ENCODE measurements at places on chromosomes 6 and 20.
A peak's percentile ranks its signal among the peaks of the same experiment; 100 is the strongest.

DNA sequence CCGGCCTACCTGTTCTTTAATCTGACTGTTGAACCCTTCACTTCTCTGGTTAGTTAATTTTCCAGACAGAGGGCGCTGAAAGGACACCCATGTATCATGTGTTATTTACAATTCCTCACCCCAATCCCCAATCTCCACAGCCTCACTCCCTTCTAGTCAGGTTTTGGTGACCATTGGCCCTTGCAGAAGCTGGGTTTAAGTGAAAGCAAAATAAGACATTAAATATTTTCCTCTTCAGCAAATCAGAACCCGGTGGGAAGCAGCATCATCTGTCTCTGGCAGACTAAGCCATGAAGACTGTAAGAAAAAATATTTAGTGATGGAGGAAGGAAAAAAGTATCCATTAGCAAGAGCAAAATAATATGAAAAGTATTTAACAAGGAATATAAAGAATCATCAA lies 9.4 kb upstream of the HLA-DQA1 start:
- no peak for DNase-seq

DNA sequence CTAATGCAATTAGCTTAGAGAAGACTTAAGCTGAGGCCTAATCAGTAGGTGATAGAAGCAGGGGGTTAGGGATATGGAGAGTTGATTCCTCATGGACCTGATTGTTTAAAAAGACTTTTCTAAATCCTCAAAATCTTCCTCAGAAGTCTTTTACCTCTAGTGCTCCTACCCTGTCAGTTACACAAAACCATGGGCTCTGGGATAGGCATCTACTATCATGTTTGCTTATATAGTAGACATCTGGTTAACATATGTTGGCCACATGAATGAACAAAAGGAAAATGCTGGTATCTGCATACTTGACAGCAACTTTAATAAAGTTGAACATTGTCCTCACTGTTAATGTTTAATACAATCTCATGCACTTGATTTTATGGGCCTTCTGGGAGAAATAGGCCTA lies 61.5 kb upstream of the FKBP1C start:
- DNase-seq = no peak

GRCh38 chr6:67875877-67876383 lies 759.2 kb upstream of the ADGRB3 start:
- DNase-seq = no peak

DNA sequence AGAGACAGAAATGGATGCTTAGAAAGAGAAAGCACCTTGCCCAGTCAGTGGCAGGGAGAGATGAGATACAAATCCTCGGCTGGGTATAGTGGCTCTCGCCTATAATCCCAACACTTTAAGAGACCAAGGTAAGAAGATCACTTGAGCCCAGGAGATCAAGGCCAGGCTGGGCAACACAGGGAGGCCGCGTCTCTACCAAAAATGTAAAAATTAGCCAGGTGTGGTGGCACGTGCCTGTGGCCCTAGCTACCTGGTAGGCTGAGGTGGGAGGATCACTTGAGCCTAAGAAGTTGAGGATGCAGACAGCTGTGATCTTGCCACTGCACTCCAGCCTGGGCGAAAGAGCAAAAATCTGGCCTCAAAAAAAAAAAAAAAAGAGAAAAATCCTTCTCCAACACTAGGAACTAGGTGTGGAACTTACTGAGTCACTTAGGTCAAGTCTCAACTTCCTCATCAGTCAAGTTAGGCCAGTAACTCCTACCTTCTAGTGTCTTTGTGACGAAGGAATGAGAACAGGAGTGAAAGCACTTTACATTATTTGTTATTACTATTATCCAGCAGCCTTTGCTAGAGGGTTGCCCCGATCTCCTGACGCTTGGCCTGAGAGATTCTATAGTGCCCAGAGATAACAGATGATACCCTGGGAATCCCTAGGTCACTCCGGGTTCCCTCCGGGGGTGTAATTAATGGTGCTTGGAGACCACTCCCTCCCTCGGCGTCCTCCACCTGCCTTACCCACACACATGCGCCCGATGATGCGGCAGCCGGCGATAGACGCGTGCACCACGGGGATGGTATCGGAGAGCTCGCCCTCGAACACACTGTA lies 918 bp downstream of the EIF6 start:
- no peak for DNase-seq

- DNase-seq = peak; percentile 44
Observed at GRCh38 chr20:37526839-37527637, 638 bp downstream of the BLCAP start.

DNA sequence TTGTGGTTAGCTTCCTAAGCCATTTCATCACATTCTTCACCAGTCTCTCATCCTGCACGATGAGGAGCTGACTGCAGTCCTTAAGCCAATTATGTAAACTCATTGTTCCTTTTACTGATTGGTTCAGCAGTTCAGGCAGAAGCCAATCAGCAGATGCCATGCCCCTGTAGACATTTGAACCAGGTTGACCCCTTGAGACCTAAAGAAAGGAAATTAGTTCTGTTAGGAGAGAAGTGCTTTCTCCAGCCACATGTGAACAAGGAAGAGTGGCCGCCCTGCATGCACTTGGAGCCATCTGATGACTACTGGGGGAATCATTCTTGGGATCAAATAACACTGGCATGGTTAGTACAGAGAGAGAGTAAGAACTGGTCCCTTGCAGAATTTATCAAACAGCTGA lies 535.2 kb upstream of the ID4 start:
- DNase-seq = no peak

DNA sequence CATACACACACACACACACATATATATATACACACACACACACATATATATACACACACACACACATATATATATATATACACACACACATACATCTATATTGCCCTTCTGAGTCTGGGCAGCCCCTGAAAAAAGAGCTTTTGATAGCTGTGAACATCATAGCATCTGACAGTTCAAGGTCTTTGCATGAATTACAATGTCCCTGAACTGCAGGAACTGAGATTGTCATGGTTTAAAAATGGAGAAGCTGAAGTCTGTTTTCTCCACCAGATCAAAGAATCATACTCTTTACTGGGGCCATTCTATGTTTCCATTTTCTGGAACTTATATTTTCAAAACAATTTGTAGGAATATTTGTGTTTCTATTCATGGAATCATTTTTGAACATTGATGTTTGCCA lies 189.8 kb downstream of the ZDHHC14 start:
- DNase-seq = no peak

DNA sequence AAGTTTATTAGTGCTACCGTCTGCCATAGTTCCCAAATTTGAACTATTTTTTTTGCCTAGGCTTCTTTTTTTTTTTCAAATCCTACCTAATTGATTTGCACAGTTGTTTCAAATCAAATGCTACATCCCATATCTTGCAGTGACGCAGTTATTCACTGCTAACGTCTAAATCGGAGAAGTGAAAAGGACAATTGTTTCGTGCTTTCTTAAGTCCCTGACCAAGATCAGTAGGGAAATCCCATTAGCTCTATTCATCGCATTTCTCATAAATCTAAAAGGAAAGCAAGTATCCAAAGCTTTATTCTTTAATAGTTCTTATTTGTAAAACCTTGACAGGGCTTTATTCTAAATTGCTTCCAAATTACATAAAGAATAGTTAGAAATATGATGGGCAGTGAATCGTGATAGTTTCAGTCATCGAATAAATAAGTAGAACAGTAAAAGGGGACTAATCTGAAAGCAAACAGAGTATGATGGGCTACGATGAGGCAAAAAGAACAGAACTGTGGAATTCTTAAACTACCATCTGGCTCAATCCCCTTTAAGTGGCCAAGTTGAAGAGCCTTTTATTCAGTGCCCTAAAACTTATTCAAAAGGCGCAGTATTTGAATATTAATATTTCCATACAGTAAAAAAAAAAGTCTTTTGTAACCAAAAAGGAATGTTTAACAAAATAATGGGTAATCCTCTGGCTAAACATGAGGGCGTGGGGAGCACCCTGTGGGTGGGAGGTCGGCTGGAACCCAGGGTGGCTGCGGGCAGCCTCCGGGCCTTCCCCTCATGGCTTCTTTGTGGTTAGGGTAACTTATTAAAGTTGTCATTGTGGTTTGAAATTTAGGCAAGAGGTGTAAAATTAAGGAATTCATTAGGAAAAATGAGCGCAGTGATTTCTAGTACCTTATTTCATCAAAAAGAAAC lies 3.0 kb upstream of the ARID1B start:
- no peak for DNase-seq

GRCh38 chr6:16633465-16633864 lies 127.8 kb downstream of the ATXN1 start:
- no peak for DNase-seq

GRCh38 chr6:111800821-111801220 lies 72.4 kb downstream of the FYN start:
- no peak for DNase-seq

DNA sequence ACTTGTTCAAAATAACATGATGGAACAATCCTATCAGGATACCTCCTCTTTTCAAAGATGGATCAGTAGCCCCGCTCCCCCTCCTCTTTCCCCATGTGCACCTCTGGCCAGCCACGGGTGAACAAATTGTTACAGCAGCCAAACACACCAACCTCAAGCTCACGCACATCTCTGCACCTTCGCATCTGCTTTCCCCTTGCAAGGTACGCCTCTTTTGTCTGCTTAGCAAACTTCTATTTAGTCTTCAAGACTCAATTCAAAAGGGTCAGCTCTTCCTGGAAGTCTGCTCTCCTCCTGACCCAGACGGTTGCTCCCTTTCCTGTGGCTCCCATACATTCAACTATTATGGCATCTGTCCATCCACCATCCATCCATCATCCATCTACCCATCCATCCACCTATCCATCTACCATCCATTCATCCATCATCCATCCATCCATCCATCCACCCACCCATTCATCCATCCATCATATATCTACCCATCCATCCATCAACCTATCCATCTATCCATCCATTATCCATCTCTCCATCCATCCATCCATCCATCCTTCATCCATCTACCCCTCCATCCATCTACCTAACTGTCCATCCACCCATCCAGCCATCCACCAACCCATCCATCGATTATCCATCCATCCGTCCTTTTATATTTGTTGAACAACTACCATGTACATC lies 36.3 kb upstream of the CDH22 start:
- no peak for DNase-seq
